ENCODE measurements at places on chromosomes 1 and 21. TPM values are rescaled to one million over a fixed set of nuclear protein-coding genes. Genes with fewer than 3 reads are reported as not detected.

Gene SEMA6C
- 0.79 TPM for total RNA-seq

Gene GPR52
- total RNA-seq: not detected

Gene PDPN
- total RNA-seq: 4.1 TPM

Gene S100A7
- not detected for total RNA-seq

Gene BGLAP
- total RNA-seq: not detected

DNA sequence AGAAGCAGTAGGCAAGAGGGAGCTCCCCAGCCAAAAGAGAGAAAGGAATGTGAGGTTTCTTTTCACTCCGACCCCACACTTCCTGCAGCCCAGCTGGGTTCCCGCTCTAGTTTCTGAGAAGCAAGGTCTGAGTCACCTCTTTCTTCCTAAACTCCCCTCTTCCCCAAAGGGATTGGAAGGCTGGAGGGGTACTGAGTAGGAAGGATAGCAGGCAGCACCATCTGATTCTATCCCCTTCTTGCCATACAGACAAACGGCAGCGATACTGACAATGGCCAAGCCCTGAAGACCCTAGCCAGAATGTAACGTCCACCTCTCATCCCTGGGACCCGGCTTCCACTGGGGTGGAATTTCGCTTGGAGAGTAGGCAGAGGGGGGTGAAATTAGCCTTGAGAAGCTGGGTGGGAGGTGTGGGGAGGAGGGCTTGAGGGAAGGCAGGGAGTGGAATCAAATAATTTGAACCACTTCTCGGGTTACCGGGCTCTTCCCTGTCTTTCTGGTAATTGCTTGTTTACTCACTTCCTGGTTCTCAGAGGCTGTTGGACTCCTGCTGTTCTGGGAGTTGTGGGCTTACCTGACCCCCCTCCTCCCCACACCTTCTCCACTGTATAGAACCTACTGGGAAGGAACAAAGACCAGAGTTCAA, 13.2 kb downstream of the IER5 start:
- peak; percentile 89 for DNase-seq

DNA sequence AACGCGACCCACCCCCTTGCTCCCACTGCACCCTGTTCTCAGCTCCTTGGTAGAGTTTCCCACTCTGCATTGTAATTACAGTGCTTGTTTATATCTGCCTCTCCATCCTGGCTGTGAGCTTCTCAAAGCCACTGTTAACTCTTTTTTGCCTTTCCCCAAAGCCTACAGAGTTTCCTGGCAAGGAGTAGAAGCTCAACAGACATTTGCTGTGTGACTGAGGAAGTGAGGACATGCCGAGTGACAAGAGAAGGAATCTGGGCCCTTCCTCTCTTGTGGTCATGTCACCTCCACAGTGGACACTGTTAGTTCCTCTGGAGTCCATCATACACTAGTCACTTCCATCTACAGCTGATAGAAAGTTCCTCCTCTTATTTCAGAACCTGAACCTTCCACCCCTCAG, 6.1 kb upstream of the IGSF8 start:
- no peak for DNase-seq

- DNase-seq: no peak
These were observed 2.9 kb downstream of the NCDN start for GRCh38 chr1:35560256-35561225.

- DNase-seq: no peak
These were observed 51.4 kb downstream of the PDE9A start for GRCh38 chr21:42704861-42705260.

- DNase-seq: no peak
These were observed 106.4 kb upstream of the MAGI3 start for GRCh38 chr1:113283914-113284313.

DNA sequence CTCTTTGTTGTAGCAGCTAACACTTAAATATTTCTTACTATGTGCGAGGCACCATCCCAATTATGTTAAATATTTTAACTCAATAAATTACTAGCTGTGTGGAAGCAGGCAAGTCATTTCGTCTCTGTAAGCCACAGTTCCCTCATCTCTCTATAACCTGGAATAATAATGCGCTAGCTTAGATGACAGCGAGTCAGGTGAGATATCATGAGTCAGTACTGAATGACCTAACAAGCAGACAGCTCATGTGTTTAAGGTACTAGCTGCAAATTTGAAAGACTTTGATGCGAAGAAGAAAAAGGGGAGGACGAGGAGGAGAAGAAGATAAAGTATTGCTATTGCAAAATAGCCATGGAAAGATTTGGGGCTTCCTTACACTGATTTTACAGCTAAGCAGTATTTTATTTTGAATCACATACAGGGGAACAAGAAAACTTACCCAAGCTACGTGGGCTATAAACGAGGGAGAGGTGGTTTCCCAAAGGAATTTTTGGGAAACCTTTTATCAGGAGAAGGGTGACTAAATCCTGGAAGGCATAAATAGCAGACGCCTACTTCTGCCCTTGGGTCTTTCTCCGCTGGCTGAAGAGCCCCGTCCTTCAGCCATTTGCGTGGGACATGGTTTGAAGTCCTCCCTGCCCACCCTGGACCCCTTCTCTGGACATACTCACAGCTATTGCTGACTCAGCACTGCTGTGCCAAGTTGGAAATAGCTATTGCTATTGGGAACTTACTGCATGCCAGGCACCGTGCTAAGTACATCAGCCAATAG, 8.9 kb downstream of the CITED4 start:
- DNase-seq: no peak
